GM12864 (cell line): ENCODE measurements at places on chromosomes 11 and 22.

- DNase-seq: no peak
Observed at GRCh38 chr11:72278905-72279304, 34.9 kb upstream of the PHOX2A start.

GRCh38 chr11:58616594-58616993 is 5.9 kb upstream of the CNTF start:
- no peak for DNase-seq

DNA sequence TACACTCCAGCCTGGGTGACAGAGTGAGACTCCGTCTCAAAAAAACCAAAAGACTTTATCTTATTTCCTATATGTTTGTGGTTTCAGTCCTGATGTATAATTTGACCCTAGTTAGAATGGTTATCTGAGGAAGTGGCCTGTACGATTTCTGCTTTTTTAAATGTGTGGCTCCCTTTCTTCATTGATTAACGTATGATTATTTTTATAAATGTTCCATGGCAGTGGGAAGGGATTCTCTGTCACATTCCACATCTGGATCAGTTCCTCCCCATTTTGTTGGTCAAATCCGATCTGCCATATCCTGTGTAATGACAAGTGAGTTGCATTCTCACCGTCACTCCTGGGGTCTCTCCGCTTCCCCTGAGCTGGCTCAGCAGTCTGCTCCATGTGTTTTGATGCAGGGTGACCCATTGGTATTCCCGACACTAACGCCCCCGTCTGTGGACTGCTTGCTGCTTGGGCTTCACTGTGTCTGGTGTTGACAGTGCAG is 20.3 kb downstream of the NEAT1 start:
- no peak for DNase-seq

- DNase-seq: no peak
Observed at GRCh38 chr11:62508336-62509058, 38.1 kb downstream of the AHNAK start.

GRCh38 chr11:48063424-48063978 is 83.1 kb downstream of the PTPRJ start:
- no peak for DNase-seq

GRCh38 chr22:50714150-50714549 is 23.9 kb upstream of the ACR start:
- DNase-seq: no peak

GRCh38 chr11:36540998-36541397 is 26.8 kb upstream of the RAG1 start:
- peak; percentile 46 for DNase-seq

GRCh38 chr11:83852775-83853442 is 566.7 kb upstream of the CCDC90B start:
- DNase-seq: no peak

DNA sequence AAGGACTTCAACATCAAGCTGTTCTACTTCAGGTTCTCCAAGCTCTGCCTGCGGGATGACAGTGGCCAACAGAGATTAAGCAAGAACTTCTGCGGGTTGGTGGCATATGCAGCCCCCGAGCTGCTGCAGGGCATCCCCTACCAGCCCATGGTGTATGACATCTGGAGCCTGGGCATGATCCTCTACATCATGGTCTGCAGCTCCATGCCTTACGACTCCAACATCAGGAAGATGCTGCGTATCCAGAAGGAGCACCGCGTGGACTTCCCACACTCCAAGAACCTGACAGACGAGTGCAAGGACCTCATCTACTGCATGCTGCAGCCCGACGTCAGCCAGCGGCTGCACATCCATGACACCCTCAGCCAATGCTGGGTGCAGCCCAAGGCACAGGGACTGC is 2.8 kb upstream of the DGCR2 start:
- no peak for DNase-seq

DNA sequence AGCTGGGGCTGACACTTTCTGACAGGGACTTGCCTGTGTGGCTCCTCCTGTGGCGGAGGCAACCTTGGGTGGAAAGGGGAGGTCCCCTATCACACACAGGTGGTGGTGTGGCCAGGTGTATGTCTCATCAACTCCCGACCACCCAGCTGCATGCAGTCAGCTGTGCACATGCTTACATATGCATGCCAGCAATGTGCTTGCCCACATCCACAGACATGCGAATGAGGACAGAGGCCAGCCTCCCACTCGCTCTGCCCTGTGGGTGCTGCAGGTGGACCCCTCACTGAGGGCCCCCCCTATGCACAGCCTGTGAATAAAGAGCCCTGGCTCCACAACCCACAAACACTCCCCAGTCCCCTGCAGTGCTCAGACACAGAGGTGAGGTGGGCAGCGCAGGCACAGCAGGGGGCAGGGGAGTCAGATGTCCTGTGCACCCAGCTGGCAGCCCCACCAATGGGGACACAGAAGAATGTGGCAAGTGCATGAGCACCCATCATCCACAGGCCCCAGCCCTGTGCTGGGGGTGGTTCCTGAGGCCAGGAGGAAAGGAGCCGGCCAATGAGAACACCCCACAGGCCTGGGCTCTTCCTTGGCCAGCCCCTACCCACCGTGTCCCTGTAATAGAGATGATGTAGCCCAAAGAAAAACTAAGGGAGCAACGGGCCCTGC is 9.5 kb downstream of the GNB1L start:
- no peak for DNase-seq

GRCh38 chr11:5689551-5689983 is at the start of gene TRIM22:
Gene TRIM22 (plus strand): TSS chr11:5689790. CDS start chr11:5696233, 6,443 bp downstream.
- peak; percentile 89 for DNase-seq
